ENCODE measurements at places on chromosomes 5 and 9.

- no peak for DNase-seq
These were observed 181.8 kb downstream of the GADD45G start for GRCh38 chr9:89786655-89787054.

GRCh38 chr9:116101516-116101915 lies 52.1 kb upstream of the PAPPA start:
- no peak for DNase-seq

GRCh38 chr9:101400120-101400519 lies 1.5 kb downstream of the ZNF189 start:
- DNase-seq = no peak

DNA sequence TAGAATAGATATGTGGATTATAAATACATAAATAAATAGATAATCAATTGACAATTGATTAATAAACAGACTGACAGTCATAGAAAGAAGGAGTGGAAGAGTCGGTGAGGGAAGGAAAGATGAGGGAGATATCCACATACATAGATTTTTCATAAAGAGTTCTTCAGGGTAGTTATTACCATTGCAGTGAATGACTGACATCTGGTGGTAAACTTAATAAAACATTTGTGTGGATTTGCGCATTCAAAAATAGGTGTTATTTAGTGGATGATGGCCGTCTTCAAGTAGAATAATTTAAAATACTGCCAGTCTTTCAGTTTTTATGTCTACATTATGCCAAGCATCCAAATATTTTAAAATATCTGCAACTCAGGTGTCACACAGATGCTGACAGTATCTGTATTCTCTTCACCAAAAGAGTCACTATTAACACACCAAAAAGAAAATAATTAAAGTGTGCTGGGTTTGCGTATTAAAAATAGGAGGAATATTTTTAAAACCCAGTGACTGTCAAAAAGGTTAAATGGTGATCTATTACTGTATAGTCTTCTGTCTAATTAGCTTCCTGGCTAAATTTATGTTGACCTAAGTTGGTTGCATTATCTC lies 78.8 kb downstream of the GIN1 start:
- DNase-seq = no peak

DNA sequence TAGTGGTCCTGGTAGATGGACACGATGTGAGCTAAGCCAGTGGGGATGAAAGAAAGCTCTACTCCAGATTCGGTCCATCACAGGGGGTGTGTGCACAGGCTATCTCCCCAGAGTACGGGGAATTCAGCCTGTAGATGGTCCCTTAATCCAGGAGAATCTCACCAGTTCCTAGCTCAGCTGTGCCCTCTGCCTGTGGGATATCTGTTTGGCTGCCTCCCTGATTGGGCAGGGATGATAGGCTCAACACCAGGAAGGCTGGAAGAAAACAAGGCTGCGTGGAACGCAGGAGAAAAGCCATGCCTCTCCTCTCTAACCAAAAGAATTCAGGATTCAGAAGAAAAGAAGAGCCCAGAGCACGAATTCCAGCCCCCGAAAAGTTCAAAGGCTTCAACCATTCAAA lies 40.9 kb downstream of the VLDLR start:
- DNase-seq = no peak

- DNase-seq = no peak
These were observed 297.0 kb upstream of the HAPLN1 start for GRCh38 chr5:84017523-84018172.

GRCh38 chr5:133962801-133963476 lies 5.5 kb downstream of the C5orf15 start:
- DNase-seq = no peak

GRCh38 chr9:88767504-88767790 lies 223.8 kb upstream of the S1PR3 start:
- no peak for DNase-seq

DNA sequence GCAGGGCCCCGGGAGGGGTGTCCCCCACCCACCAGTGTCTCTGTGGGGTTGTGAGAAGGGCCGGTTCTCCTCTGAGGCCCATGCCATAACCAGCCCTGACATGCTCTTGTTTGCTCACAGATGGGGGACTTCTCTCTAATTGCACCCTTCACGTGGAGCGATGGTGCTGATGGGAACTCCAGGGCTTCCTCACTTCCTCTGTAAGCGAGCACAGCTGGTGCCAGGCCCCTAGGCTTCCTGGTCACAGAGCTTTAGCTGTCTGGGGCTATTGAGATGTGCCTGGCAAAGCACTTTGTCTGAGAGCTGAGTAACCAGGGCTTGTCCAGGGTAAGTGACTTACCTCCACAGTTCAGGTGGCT lies 36.4 kb downstream of the PHF2 start:
- peak; percentile 11 for DNase-seq

DNA sequence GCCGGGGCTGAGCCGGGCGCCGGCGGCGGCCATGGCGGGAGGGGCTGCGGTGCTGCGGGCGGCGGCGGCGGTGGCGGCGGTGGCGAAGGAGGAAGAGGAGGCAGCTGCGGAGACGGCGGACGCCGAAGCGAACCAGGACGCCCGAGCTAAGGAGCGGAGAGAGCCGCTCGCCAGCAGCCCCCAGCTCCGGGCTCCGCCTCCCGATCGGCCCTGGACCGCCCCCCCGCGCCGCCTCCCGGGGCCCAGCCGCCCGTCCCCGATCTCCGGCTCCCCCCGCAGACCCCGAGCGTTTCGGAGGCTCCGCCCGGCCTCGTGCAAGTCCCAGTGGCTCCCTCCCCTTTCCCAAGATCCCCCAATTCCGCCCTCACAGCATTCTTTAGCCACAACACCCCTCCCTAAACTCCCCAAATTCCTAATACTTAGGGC lies at the start of gene ASTN2:
ASTN2 (minus strand) TSS at position 152 of the 426 bp plus-strand sequence; CDS start at position 33, 119 bp downstream.
- peak; percentile 2 for DNase-seq

DNA sequence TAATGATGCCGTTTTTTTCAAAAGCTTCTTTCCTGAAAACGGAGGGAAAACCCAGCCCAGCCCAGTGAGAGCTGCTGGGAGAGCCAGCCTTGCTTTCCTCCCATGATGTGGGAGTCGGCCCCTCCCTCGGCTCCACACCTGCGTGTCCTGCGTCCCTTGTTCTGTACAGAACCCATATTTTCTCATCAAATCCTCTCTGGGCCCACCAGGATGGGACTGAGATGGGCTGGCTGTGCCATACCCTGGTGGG lies 8.9 kb downstream of the FLT4 start:
- no peak for DNase-seq

DNA sequence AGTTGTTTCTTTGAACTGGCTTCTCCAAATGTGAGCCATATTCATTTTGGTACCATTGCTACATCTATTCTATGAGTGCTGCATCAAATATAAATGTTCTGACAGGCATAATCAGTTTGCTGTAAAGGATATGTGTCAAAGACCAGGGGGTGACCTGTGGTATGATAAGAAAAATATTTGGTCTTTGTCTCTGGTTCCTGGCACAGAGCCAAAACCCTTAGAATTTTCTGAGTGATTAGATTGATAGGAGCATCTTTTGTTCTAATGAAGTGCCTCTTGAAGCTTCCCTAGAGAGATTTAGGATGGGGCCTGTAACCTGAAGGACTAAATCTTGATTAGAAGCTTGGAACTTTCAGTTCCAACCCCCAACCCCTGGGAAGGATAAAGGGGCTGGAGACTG lies 256.3 kb downstream of the NNT start:
- no peak for DNase-seq

DNA sequence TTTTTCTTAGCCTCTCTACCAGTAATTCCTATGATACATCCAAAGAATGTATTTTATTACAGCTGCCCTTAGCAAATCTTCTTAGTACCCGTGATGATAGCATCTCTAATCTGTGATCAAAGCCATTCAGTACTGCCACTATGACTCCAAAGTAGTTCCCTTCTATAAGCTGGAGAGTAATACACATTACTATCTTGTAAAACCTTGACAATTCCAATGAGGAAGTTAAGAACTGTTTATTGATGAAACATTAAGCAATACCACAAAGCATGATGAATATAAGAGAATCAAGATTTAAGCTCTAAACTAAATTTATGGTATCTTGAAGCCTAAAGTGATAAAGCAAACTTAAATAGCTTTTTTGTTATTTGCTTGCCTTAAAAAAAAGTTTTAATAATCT lies 86.1 kb downstream of the SMIM23 start:
- no peak for DNase-seq

- no peak for DNase-seq
These were observed 121.5 kb upstream of the PJA2 start for GRCh38 chr5:109531262-109531661.

DNA sequence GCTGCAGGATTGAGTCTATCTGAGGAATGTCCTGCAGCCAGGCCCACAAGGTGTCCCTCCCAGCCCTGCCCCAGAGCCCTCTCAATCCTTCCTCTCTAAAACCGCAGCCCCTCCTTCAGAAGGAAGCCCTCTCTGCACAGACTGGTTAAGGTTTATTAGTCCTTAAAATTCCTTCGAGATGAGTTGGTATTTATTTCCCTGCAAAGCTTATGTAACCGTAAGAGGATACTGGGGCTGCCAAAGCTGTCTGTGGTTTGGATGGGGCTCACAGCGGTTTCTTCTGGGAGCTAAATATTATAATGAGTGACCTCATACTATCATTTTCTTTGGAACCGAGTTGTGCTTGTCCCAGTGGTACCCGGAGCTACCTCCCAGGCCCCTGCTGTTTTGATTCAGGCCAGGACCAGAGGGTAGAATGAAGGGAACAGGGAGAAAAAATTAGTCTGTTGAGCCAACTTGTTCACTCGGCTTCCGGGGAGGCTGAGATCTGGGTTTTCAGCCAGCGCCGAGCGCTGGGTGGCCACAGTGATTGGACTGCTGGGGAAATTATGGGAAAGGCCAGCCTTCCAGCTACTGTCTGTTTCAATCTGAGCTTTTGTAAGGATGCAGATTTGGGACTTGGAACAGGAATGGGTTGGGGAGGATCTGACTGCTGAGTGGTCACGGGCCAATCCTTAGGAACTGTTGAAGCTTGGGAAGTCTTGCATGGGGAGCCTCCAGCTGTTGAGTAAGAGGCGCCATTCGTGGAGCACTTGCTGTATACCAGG lies 107.5 kb downstream of the NDFIP1 start:
- DNase-seq = no peak

DNA sequence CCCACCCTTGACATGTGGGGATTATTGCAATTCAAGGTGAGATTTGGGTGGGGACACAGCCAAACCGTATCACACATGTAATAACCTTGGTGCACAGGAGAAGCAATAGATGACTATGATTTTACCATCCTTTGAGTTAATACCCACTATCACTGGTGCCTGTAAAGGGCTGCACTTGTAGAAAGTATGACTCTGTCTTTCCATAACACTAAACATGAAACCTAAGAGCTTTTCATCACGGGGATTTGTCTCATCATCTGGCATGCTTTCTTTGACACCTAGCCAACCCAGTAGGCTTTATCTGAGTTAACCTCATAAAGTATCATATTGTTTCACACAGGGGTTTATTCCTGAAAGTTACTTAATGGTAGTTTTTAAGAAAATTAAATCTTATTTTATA lies 188.9 kb upstream of the TNC start:
- no peak for DNase-seq

- DNase-seq = peak; percentile 54
These were observed 456 bp downstream of the ZNF79 start for GRCh38 chr9:127424676-127424999.

DNA sequence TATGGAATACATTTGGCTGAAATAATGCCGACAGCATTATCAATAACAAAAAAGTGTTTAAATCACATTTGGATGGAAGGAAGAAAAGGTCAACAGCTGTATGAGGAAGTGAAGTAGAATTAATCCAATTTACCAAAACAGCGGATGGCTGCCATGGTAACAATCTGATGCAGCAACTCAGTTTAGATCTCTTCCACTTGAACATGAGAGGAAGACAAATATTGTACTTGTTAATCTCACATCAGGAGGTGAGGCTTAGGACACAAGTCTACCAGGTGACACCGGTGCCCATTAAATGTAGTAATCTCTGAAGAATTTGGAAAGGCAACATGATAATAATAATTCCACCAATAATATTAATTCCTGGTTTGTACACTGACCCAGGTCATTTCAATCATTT lies 2.4 kb downstream of the RASEF start:
- no peak for DNase-seq
